ENCODE measurements at places on chromosomes 5 and 9.
A peak's percentile ranks its signal among the peaks of the same experiment; 100 is the strongest.

DNA sequence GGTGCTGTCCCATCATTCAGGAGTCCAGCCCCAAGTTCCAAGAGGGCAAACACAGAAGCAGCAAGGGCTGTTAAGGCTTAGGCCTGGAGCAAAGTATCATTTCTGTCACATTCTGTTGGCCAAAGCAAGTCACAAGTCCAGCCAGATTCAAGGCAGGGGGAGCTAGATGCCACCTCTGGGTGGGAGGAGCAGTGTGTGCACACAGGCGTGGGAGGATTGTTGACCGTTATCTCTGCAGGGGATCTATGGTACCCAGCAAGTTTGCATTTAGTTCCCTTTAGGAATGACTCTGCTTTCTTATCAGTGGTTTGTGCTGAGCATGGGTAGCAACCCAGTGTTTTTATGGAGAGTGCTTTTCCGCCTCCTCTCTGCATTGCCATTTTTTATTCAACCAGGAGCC lies 278.9 kb downstream of the NR3C1 start:
- no peak for DNase-seq

- DNase-seq, result no peak
These were observed 320.0 kb upstream of the ARRDC3 start for GRCh38 chr5:91703128-91703527.

DNA sequence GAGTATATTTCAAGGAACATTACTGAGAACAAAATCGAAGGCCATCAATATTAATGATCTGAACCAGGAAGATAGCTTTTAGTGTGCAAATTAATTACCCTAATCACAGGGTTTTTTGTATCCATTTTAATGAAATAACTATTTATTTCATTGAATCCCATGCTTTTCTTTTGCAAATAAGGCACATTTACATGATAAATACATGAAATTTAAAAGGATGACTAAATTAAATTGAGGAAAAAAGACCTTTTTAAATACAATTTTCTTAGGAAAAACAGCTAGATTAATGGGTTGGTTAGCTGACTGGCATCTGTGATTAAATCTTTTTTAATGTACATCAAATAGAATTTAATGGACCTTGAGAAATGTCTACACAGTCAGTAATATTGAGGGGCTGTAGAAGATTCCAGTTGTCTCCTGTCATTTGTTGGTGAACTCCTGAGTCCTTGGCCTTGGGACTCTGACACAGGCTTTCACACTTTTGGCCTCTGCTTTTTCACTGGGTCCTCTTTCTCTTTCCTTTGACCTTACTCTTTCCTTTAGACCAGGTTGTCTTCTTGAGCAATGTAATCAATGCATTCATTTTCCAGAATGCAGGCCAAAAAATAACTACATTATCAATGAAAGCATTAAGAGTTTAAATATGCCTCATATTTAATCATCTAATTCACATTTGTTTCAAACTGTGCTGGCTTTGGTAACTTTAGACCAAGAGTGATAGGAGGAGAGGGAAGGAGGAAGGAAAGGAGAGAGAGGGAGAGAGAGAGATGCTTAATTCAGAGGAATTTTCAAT lies 511.5 kb downstream of the ZNF608 start:
- DNase-seq, result no peak

DNA sequence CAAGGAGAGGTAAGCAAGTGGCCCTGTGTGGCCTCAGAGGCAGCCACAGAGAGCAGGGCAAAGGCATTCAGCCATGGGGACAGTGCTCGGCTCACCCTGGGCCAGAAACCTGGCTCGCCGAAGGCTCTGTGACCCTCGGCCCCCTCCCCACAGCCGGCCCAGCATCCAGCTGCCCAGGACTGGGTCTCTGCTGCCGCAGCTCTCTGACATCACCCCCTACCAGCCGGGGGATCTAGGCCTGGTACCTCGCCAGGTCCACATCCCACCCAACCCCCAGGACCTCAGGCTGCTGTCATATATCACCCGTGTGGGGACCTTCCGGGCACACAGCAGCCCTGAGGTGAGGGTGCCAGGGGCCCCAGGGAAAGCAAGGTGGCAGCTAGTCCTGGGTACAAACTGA lies 2.6 kb downstream of the PTRH1 start:
- no peak for DNase-seq

DNA sequence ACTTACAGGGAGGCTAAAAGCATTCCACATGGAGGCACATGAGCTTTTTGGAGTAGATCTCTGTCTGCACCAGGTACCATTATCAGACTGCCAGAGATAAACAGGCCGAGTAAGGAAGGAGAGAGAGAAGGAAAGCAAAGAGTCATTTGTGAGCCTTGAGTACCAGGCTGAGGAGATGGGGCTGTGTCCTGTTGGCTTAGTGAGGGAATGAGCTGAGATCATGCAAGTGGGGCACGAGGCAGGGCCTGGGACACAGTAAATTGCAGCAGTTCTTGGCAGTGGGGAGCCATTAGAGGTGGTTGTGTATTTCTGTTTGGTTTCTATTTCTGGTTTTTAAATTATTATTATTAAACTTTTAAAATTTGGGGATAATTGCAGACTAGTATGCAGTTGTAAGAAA lies 53.3 kb downstream of the TSTD2 start:
- DNase-seq, result no peak

- peak; percentile 39 for DNase-seq
These were observed 736 bp upstream of the NKD2 start for GRCh38 chr5:1007681-1008450.

- no peak for DNase-seq
These were observed 1.3 kb downstream of the TXNDC8 start for GRCh38 chr9:110336363-110336762.

GRCh38 chr5:73945505-73945904 lies 319.5 kb downstream of the ARHGEF28 start:
- DNase-seq, result no peak

GRCh38 chr5:43039471-43040286 lies 440 bp downstream of the ANXA2R start:
- DNase-seq, result peak; percentile 81

GRCh38 chr9:70988551-70988950 lies 132.9 kb downstream of the TRPM3 start:
- no peak for DNase-seq

DNA sequence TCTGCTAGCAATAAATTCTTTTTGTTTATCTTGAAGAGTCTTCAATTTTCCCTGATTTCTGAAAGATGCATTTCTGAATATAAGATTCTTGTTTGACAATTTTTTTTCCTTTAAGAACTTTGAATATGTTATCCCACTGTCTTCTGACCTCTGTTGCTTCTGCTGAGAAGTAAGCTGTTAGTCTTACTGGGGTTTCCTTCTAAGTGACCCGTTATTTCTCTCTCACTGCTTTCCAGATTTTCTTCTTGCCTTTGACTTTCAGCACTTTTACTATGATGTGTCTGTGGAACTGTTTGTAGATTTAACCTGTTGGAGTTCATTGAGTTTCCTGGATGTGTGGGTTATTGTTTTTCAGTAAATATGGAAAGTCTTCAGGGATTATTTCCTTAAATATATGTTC lies 205.3 kb upstream of the NFIL3 start:
- no peak for DNase-seq

DNA sequence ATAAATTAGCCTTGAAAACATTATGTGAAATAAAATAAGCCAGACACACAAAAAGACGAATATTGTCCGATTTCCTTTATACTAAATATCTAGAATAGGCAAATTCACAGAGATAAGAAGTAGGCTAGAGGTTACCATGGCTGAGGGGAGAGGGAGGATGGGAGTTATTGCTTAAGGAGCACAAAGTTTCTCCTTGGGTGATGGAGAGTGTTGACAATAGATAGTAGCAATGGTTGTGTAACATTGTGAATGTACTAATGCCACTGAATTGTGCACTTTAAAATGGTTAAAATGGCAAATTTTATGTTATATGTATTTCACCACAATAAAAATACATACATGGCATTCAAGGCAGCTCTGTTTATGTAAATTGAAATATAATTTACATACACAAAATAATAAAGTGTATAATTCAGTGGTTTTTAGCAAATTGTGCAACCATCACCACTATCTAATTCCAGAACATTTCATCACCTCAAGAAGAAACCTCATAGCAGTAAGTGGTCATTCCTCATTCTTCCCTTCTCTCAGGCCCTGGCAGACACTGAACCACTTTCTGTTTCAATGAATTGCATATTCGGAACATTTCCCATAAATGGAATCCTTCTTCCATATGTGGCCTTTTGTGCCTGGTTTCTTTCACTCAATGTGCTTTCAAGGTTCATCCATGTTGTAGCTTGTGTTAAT lies 59.2 kb downstream of the NDST1 start:
- DNase-seq, result no peak

DNA sequence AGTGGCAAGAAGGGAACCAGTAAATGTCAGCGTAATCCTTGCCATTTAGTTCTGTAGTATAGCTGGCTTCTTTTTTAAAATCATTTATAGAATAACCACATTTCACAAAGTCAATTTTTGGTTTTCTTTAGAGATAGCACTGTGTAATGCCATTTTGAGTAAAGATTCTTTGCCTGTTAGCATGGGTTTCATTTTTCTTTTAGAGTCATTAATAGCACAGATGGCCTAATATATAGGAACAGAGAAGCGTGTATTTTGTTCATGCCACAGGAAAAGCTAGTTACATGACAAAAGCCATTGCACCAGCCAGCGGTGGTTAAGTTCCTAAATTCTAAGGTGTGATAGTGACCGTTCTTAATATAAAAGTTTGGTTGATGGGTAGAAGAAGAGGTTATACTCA lies 1363.9 kb downstream of the MAT2B start:
- DNase-seq, result no peak

DNA sequence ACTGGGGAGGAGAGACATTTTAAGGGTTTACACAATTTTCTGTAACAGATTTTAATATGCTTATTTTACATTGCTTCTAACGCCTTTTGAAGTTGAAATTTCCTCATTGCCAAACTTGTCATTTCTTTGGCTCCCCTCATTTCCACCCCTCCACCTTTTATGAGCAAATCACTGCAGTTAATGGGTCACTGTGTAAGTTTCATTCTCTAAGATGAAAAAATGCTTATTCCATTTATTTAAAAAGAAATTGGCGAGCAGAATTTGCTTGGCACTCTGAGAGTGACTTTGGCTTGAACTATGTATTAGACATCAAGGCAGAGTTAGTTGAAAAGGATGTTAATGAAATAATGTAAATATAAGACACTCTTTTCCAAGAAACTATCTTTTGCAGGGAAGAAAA lies 66.6 kb downstream of the ITGA1 start:
- DNase-seq, result no peak

DNA sequence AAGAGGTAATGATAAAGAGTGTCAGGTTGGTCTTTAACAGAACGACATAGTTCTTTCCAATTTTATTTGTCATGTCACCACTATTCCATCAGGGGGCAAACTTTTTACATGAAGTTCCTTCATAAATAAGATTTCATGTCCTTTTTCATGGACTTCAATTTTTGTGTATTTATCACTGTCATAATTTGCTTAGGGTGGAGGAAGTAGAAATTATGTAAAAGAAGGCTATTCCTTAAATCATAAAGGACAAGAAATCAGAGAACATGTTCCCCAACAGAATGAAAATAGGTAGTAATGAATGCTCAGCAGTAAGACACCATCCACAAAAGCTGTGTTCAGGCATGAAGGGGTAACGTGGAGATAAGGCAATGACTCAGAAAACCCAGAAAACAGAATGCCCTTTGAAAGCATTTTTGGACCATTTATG lies 72.7 kb downstream of the ZFAND5 start:
- DNase-seq, result no peak

DNA sequence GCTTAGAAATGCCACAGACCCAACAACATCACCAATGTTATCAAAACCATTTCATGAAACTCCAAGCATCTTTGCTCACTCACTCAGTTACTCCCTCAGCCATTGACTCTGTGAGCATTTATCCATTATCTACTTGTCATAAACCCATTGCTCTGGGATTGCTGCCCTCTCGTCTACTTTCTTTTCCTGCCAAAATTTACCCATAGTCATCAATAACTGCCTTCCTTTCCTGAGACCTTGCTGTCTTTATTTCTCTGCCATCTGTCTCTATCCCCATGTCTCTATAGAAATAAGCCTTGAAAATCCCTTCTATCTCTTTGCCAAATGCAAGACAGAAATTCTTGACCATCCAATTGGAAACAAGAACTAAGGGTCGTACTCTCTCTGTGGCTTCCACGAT lies 26.4 kb upstream of the PUM3 start:
- DNase-seq, result no peak

DNA sequence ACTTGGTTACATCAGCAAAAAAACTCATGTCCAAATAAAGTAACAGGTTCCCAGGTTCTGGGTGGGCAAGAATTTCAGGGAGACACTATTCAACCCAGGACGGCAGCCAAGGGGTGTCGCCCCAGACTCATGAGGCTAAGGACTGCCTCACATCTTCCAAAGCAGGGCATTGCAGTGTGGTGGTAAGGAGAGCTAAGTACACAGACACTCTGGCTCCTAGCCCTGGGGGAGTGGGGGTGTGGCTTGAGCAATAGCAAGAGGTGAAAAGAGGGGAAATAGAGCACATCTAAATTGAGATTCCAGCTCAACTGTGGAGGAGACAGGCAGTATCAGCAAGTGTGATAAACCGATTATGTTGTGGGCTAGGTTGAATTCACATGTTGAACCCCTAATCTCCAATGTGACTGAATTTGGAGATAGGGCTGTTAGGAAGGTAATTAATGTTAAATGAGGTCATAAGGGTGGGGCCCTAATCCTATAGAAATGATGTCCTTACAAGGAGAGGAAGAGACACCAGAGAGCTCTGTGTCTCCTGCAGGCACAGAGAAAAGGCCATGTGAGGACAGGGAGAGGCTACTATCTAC lies 49.9 kb upstream of the MARCHF11 start:
- no peak for DNase-seq

GRCh38 chr5:64165500-64166200 lies at the start of gene RNF180:
Gene RNF180 (plus strand): TSS chr5:64165843. CDS start chr5:64200808, 34,965 bp downstream.
- DNase-seq, result no peak

DNA sequence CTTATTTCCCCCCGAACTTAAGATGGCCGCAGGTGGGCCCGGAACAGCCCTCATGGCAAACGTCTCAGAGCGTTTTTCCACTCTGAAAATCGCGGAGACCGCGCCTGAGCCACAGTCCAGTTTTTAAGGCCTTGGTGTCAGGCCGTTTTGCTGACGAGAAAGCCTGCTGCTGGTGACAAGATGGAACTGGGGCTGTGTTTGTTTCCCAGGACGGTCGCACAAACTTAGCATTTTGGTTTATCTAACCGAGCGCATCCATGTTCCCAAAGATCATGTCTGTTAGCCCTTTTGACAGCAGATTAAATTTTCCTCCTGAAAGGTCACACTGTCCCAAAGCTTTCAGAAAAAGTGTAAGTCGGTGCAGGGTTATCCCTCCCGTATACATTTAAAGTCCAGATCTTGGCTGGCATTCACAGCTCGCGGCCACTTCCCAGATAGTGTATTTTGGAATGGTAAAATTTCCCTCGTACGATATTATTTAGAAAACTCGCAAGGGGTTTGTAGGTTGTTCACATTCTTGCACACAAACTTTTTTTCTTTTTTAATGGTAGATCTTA lies 812 bp downstream of the SREK1 start:
- DNase-seq, result no peak

DNA sequence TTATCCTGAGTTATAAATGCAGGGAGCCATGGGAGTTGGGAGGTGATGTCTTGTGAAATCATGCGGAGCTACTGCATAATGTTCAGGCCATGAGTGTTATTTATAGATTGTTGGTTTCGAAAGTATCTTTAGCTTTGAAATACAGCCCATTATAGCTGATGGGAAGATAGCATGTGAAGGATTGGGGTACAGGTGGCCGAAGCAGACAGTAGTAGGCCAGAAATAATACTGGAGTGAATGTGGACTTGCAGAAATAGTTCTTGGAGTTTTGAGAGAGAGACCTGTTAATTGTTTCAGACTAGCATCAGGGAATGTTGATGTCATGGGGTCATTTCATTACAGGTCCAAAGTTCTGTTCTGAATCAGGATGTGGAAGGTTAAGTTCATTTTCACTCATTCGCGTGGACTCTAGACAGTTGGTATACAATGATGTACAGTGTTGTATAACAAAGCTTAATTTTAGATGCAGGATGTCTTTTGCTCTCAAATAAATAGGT lies 3.8 kb downstream of the ATP6V1G1 start:
- DNase-seq, result no peak
